ENCODE measurements at places on chromosomes 2 and 18.

GRCh38 chr2:183919167-183919566 is 679.2 kb upstream of the ZNF804A start:
- DNase-seq, result no peak

GRCh38 chr2:66569974-66570373 is 135.0 kb downstream of the MEIS1 start:
- DNase-seq, result no peak

- no peak for DNase-seq
Observed at GRCh38 chr2:150479075-150479915, 8.2 kb downstream of the RND3 start.

GRCh38 chr2:6679471-6679870 is 186.2 kb downstream of the CMPK2 start:
- DNase-seq, result no peak

DNA sequence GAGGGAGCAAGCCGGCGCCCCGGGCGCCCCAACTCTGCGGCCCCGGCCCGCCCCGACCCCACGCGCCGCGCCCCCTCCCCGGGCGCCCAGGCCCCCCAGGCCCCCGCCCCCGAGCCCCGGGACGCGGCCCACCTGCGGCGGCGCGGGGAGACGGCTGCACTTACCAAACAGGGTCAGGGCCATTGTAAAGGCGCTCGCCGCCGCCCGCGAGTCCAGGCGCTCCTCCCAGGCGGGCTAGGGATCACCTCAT is 526 bp downstream of the CHN1 start:
- no peak for DNase-seq

- DNase-seq, result no peak
Observed at GRCh38 chr2:196167666-196168065, 3.7 kb downstream of the STK17B start.

DNA sequence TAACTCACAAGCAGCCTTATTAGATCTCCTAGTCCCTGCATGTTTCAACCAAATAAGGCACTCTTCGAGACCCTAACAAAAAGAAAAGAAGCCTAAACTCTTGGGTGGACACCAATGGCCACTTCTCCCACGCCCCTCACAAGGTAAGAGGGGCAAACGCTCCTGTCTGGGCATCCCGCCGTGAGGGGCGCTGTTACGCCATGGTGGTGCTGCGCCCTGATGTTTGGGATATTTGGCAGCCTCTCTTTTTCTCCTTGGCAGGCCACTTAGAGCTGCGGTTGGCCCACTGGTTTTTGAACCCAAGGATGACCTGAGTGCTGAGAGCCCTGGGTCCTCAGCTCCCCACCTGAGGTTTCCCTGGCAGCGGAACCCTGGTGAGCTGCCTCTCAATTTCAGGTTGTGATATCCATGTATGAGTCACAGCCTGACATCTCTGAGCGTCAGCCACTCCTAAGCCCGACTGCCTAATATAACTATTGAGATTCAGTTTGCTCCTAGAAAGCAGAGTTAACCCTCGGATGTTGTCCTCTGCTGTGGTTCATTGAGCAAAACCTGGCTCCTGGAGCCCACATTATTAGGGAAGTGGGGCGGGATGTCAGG is 103.3 kb downstream of the COL6A3 start:
- no peak for DNase-seq

DNA sequence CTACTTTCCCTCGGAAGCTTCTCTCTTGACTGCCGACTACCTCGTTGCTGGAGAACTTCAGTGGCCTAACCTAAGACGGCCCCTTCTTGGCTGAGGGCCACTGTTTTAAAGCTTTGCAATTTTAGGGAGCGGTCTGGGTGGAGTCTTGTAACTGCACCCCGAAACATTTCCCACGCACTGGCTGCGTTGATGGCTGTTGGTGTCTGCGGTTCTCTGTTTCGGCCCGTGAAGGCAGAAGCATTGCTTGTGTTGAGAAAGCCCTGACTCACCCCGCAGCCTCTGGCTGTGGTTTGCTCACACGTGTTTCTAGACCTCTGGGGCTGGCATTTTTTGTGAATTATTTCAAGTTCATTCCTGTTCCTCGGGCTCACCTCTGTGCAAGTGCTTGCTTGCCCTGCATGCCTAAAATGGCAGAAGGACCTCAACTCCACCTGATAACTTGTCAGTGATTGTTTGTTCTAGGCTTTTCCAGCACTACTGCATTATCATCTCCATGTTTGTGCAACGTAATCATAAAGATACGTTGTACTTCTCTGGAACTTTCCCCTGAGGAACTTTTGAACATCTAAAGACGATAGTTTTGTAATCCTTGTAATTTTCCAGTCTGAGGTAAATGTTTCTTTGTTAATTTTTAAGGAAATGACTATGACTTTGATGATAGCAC is 94.2 kb upstream of the DLX2 start:
- no peak for DNase-seq

DNA sequence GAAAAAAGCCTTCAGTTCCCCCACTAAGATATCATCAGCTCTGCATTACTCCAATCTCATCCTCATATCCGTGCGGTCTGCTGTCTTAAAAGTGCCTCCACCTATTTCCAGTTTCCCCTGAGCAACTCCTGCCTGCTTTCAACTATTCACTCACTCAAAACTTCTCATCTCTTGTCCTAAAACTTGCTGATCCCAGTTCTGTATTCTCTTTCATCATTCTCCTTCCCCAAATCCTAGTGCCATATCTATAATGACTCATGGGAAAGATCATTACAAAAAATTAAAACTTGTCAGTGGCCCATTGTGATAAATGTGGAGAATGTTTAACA is 20.0 kb downstream of the ACVR1 start:
- no peak for DNase-seq

DNA sequence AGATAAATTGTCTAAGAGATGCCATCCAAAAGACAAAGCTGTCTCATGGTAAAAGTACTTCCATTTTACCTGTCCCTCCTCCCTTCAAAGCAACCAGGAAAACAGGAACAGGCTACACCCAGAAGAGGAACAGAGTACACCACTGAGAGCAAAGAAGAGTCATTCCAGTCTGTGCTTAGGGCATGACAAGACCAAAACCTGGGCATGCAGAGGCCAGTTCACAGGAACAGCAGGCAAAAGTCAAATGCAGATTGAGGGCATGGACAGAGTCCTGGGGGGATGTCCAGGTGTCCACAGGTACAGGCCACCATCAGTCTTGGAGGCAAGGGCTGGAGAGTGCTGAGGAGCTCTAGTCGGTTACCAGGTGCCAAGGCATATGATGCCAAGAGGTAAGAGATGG is 23.7 kb downstream of the PLEK start:
- DNase-seq, result no peak

DNA sequence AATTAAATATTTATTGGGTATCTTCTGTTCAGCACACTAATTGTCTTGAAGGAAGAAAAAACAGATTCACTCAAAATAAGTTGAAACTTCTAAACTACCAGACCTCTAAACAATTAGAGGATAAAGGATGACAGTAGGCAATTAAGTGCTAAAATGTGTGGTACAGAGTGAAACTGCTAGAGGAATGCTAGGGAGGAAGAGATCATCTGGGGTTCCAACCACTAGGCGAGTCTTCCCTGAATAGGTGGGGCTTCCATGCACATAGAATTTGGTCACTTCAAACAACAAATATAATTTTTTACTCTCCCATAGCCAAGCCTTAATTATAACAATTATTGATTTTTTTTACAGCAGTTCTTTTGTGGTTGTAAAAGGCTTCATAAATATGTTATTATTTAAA is 559.0 kb upstream of the ZEB2 start:
- DNase-seq, result no peak

DNA sequence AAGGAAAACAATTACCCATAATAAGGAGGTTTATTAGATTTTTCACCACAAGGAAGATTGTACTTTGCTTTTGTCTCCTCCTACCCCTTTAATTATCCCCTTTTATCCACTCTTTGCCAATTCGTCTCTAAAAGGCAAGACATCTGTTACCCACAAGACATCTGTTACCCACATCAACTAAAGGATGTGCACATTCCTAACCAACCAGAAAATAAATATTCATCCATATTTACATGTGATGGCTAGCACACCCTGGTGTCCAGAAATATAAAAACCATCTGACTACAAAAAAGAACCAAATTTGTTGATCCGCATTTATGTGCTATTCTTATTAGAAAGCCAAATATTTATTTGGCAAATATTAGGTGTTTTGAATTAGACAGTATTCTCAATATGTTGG is 35.7 kb downstream of the ACVR1C start:
- no peak for DNase-seq

DNA sequence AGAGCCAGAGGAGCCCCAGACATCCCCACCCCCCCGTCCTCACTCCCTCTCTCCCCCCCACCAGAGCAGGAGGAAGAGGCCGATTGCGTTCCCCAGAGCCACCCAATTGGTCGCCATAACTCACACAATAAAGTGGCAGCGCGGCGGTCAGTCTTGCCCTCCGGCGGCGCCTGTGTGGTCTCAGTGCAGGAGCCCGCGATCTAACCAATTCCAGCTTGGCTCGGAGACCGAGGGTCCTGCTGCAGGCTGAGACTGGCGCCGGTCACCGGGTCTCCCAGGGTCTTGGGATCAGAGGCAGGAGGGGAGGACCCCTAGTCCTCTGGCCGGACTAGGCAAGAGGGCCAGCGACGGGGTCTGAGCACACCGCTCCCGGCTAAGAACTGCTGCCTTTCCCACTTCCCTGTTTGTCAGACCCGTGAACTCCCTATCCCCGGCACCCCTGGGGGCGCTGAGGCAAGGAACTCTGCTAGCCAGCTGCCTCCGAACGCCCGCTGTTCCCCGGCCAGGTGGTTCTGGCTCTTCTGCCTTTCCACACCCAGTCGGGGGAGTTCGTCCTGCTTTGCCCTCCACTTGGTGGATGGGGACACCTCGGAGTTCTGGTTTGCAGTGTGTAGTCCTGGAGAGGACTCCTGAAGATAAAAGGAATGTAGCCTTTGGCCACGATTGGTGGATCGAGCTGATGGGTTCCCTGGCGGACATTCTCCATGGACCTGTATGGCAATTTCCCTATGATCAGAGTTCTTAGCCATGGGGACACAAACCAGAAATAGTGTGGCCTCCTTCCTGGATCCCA is 1.0 kb upstream of the HOXD12 start:
- no peak for DNase-seq

DNA sequence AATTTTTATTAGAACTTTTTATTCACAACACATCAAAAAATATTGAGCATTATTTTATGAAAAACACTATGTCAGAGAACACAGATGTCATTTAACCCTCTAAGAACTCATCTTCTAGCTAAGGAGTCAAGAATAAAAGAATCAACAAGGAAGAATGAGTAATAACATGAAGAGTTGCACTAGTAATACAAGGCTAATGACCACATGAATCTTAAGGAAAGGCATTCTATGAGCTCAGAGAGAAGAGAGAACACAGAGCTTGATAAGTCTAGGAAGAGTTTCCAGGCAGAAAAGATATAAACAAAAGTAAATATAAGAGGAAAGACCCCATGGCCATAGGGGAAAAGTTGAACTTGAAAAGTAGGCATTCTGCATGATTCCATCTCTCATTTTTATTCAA is 166.5 kb downstream of the MAIP1 start:
- no peak for DNase-seq

DNA sequence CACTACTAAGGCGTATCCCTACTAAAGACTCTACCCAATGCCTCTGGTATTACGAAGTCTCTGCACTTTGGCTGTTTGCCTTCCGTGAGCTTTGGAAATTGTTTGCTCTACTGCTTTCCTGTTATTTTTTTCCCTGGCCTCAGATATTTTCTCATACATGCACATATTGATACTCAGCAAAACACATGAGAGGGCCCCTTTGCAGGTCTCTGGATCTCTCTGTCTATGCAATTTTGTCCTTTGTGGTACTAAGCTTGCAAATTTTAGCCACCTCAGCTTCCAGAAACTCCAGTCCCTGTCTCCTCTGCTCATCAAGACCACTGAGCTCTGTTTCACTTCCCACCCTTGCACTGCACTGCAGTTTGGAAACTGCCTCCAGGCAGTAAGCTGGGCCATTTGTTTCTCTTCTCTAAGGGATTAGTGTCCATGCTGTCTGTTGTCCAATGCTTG is 46.6 kb downstream of the TAF1B start:
- no peak for DNase-seq

- no peak for DNase-seq
Observed at GRCh38 chr2:128325611-128326181, 7.0 kb upstream of the HS6ST1 start.

DNA sequence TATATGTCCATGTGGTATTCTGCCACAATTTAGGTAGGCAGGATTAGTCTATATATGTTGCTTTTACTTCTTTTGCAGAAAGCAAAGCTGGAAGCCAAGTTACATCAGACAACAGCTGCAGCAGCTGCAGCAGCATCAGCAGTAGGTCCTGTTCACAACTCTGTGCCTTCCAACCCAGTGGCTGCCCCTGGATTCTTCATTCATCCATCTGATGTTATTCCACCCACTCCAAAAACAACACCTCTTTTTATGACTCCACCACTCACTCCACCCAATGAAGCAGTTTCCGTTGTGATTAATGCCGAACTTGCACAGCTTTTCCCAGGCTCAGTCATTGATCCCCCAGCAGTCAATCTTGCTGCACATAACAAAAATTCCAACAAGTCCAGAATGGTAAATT is 107.6 kb downstream of the BIRC6 start:
- no peak for DNase-seq

- no peak for DNase-seq
Observed at GRCh38 chr2:29417630-29418029, 302.4 kb downstream of the CLIP4 start.

GRCh38 chr2:236298924-236299475 is 34.8 kb upstream of the ASB18 start:
- DNase-seq, result no peak

- DNase-seq, result no peak
Observed at GRCh38 chr2:47076126-47076506, 79.0 kb downstream of the STPG4 start.

DNA sequence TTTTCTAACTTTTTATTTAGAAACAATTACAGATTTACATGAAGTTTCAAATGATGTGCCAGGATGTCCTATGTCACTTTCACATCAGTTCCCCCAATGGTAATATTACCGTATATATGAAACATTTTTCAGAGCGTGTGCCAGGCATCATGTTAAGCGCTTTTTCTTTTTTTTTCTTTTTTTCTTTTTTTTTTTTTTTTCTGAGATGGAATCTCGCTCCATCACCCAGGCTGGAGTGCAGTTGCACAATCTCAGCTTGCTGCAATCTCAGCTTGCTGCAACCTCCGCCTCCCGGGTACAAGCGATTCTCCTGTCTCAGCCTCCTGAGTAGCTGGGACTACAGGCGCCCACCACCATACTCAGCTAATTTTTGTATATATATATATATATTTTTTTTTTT is 5.6 kb upstream of the PPP4R1 start:
- DNase-seq, result no peak

DNA sequence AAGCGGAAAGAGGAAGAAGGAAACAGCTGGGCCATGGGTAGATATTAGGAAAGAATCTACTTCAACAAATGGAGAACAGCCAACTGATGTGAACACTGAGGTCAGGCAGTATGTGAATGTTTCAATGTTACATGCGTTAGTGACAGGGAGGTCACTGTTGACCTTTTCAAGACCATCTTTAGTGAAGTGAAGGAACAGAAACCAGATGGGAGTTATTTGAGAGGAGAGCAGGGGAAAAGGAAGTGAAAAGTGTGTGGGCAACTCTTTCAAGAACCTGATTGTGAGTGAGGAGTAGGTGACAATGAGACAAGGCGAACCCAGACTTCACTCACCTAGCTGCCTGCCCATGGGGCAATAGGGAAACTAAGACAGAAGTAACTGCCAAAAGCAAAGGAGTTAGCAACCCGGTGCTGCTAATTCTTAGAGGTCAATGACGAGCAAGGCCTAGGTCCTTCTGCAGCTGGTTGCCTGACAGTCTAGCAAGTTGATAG is 67.0 kb downstream of the SP3 start:
- DNase-seq, result no peak
